Sigmoid colon (tissue), 7 donors: ENCODE measurements at places on chromosomes 1 and 21. TPM values are rescaled to one million over a fixed set of nuclear protein-coding genes. Genes with fewer than 3 reads are reported as not detected.

DNA sequence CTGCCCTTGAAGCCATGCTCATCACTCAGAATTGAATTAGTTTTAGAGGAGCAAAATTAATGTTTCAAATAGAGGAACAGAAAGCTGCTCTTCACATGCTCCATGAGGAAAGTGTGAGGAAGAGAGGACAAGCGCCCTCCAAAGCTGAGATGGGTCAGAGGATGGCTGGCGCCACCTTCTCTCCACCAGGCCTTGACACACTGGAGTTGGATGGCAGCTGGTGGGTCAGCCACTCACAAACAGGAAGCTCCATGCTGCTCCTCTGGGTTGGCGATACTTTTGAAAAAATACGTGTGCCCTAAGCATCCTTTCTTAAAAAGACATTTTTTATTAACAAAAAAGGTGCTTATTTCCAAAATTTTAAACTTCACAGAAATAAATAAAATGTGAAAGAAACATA, 3.1 kb upstream of the CD2 start:
- no peak for DNase-seq

DNA sequence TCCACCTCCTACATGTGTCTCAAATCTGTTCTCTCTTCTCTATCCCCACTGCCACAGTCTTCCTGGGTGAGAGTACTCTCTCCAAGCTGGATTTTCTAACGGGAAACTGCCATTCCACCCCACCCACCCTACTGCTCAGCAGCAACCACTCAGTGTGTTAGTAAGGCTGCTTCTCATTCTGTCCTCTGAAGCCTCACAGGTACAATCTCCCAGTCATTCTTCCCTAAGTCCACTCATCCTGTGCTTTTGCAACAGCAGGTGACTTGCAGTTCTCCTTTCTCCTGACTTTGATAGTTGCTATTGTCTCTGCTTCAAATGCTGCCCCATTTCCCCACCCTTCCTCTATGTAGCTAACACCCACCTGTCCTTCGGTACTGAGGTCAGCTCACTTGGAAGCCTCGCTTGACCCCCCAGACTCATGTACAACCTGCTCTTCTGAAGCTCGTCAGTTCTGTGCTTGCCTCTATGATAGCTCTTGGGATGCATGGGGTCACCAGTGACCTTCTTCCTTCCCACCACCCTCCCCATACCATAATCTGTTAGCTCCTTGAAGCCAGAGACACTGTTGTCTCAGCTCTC, 188.9 kb downstream of the RRAGC start:
- DNase-seq: no peak

- no peak for DNase-seq
Observed at GRCh38 chr1:44019466-44019948, 11.8 kb downstream of the SLC6A9 start.

Gene AMY1A
- polyA plus RNA-seq: not detected

Gene GIPC2
- 13.5 TPM for polyA plus RNA-seq

- DNase-seq: no peak
Observed at GRCh38 chr1:163066168-163066567, 3.0 kb upstream of the RGS4 start.

Gene AMPD1
- not detected for polyA plus RNA-seq

- DNase-seq: no peak
Observed at GRCh38 chr21:29496337-29496736, 197.6 kb downstream of the BACH1 start.

Gene SKI
- polyA plus RNA-seq: 6.6 TPM

Gene RUNX3
- polyA plus RNA-seq: 18.0 TPM
